ENCODE measurements at places on chromosomes 4 and X. TPM values are rescaled to one million over a fixed set of nuclear protein-coding genes. Genes with fewer than 3 reads are reported as not detected.

DNA sequence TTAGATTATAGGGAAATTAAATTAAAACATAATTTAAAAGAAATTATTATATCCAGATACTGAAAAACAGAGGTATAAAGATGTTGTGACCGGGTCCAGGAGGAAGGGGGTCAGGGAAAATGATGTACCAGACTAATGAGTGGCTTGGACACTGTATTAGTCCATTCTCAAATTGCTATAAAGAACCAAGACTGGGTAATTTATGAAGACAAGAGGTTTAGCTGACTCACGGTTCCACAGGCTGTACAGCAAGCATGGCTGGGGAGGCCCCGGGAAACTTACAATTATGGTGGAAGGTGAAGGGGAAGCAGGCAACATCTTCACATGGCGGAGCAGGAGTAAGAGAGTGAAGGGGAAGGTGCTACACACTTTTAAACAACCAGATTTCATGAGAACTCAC lies 3.4 kb upstream of the FAM9B start:
- no peak for DNase-seq
- no peaks in the 10 kb centered on the region for H3K27me3 ChIP-seq
- no peaks in the 10 kb centered on the region for H3K36me3 ChIP-seq
- no peaks in the 10 kb centered on the region for H3K4me1 ChIP-seq
- no peak overlapping the region for H3K4me3 ChIP-seq

DNA sequence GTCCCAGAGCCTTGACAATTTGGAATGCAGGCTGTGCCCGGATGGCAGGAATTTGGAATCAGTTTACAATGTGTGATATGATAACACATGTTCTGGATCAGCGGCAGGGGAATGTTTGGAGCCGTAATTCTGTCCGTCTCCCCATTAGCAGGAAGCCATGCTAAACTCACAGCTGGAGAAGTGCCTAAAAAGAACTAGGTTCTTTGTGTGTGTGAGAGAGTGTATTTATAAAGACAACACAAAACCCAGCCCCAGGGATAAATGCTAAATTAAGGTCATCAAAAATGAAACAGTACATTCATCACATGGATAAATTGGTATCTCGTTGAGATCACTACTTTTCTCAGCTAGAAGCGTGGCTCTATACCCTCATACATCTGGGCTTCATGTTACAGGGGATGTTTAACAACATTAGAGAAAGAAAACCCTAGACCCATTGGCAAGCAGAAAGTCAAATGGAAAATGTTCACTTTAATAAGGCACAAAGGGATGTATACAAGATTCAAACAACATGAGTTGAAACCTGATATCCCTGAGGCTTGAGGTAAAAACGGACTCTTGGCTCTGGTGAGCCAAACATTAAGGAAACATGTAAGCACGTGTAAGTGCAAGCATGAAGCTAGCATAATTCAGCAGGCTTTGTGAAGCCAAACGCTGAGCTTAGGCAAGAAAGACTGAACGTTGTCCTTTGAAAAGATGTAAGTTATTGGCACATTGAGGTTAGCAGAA lies 18.0 kb upstream of the TMEM131L start:
- peak overlapping the region; percentile 22 for H3K27ac ChIP-seq
- H3K4me1 ChIP-seq: no peaks in the 10 kb centered on the region
- DNase-seq: no peak
- no peak overlapping the region for H3K4me3 ChIP-seq
- no peaks in the 10 kb centered on the region for H3K36me3 ChIP-seq

DNA sequence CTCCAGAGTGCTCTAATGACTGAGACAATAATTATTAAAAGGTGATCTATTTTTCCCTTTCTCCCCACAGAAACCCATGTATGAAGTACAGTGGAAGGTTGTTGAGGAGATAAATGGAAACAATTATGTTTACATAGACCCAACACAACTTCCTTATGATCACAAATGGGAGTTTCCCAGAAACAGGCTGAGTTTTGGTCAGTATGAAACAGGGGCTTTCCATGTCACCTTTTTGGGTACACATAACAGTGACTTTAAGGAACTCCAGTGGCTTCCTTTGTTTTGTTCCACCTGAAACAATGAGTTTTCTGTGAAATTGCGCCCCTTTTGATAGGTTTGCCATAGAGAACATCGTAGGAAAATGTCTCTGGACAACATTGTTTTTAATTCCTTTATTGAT lies 69.6 kb downstream of the KIT start:
- no peak overlapping the region for H3K27ac ChIP-seq
- no peaks in the 10 kb centered on the region for H3K36me3 ChIP-seq

DNA sequence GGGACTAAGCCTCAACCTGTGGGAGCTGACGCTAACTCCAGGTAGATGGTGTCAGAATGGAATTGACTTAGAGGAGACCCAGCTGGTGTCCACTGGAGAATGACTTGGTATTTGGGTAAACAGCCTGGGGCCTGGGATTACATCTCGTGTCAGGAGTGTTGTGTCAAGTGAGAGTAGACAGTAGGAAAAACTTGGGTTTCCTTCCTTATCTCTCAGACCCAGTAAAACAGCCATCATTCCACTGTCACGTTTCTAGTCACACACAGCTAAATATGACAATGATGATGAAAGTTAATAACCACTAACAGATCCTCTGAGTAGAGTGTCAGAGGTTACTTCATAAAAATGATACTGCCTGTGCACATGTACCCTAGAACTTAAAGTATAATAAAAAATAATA lies 13.8 kb downstream of the ZNF674 start:
- no peaks in the 10 kb centered on the region for H3K36me3 ChIP-seq
- DNase-seq: no peak
- H3K4me3 ChIP-seq: no peak overlapping the region
- H3K27me3 ChIP-seq: no peaks in the 10 kb centered on the region
- H3K4me1 ChIP-seq: no peaks in the 10 kb centered on the region
- H3K27ac ChIP-seq: no peak overlapping the region

The TLL1 gene
- total RNA-seq: 7.9 TPM

The CXCL10 gene
- 1.7 TPM for total RNA-seq

- H3K27ac ChIP-seq: peak overlapping the region; percentile 85
- H3K36me3 ChIP-seq: no peaks in the 10 kb centered on the region
- peak overlapping the region; percentile 77 for H3K4me3 ChIP-seq
- peak; percentile 87 for DNase-seq
- H3K4me1 ChIP-seq: peaks cover 31% of the 10 kb centered on the region
Observed at GRCh38 chr4:3293401-3294391, 875 bp downstream of the RGS12 start.

DNA sequence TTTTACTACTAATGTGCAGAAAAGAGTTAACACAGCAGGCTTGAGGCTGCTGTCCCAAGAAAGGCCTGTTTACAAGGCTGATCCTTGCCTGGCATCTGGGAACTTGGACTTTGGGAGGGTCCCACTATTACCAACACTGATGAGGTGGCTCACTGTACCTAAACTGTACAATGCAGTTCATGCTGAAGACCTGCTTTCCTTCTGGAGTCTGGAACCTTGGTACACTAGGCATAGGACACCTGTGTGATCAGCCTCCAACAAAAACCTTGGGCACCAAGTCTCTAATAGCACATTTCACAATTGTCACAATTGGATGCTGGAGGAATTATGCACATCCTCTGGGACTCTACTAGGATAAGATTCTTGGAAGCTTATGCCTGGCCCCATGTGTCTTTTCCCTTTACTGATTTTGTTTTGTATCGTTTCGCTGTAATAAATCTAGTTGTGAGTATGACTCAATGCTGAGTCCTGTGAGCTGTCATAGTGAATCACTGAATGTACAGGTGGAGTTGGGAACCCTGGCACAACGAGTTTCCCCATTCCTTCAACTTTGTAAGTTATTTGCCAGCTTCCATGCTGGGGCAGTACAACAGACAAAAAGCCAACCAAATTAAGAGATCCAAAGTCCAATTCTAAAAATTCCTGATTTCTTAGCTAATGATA lies 45.9 kb downstream of the TEC start:
- H3K36me3 ChIP-seq: no peaks in the 10 kb centered on the region
- no peaks in the 10 kb centered on the region for H3K27me3 ChIP-seq
- H3K4me1 ChIP-seq: peaks cover 4% of the 10 kb centered on the region
- H3K27ac ChIP-seq: no peak overlapping the region
- H3K4me3 ChIP-seq: no peak overlapping the region

- H3K27me3 ChIP-seq: no peaks in the 10 kb centered on the region
- no peak overlapping the region for H3K4me3 ChIP-seq
- no peak overlapping the region for H3K27ac ChIP-seq
- H3K4me1 ChIP-seq: no peaks in the 10 kb centered on the region
Observed at GRCh38 chrX:2819345-2820135, 9.2 kb upstream of the GYG2 start.
